T-helper 1 cell (primary cell): ENCODE measurements at places on chromosomes 4 and X.

DNA sequence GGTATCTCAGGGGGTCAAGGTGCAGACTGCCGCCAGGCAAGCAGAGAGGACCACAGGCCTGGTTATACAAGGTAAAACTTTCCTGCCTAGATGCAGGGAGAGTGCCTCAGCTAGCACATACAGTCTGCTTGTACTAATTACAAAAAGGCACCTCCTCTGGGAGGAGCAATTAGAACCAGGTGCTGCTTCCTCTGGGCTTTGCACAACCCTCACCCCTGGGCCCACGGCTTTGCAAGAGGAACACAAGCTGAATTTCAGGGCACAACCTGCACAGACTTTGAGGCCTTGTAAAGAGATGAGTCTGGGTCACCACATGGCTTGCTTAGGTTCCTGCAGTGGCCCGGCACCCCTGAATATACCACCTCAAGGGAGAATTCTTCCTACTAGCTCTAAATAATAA, 9.2 kb upstream of the CITED1 start:
- DNase-seq, result no peak

DNA sequence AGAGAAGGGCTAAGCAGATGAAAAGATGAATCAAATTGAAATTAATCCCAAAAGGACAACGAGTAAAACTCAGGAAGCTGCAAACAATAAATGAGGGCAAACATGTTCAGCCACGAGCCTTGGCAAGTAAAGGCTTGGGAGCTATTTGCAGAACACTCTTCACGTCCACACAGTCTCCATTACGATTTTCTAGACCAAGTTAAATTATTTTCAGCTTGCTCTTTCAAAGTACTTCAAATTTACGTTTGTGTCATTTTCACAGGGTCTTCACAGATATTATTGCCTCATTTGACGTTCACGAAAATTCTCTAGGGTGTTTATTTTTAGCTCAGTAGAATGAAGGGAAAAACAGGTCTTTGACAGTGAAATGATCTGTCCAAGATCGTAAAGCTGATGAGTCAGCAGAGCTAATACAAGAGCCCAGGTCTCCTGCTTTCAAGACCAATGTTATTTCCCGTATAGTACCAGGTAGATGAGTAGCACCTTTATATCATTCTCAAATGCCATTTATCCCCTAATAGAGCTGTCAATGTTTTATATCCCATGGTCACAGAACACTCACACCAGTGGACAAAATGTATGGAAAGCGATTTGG, 20.9 kb downstream of the KLB start:
- DNase-seq, result no peak

DNA sequence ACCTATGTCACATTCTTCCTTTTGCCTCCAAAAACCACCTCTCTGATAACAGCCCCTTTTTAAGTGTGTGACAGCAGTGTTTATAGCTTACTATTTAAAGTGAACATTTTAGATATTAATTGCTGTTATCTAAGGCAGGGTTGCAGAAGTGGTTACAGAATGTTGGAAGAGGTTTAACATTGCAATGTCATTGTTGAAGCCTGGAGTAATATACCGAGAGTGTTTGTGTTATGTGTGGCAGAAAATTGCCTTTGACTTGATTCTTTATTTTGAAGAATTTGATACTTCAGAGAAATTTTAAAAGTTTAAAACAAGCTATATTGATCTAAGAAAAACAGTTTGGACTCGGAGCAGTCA, 37.1 kb downstream of the SMARCAD1 start:
- no peak for DNase-seq

DNA sequence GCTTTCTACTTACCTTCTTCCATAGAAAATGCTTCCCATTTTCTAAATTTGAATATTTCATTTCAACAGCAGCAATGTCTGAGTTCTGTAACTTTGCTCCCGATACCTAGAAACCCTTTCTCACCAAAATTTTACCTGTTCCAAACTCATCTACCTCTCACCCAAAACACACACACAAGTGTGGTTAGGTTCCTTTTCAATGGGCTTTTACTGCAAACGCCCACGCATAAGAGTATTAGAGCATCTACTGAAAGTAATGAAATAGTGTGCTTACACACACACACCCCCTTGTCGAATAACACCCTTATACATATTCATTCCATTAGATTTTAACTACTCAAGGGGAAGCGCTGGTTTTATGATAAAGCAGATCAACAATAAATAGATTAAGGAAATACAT, 610.3 kb upstream of the AADAT start:
- no peak for DNase-seq

- DNase-seq, result no peak
Observed at GRCh38 chrX:9825966-9826365, 39.7 kb downstream of the SHROOM2 start.

DNA sequence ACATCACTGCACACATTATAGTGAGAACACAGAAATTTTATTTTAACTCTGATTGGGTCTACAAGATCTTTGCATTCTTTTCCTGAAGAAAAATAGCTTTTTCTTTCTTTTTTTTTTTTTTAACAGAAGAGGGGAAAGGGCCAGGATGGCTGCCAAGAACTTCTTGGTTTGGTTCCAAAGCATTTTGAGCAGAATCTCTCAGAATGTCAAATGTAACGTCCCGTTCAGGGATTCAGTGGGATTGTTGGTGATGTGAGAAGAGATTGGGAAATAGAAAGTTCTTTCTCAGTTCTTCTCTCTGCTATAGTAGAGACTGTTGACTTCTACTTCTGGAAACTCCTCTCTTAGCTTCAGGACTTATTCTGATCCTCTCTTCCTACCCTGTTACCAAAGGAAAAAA, 70.9 kb upstream of the CBR4 start:
- DNase-seq, result no peak

GRCh38 chrX:265502-265901, 15.7 kb upstream of the PLCXD1 start:
- DNase-seq, result no peak

- no peak for DNase-seq
Observed at GRCh38 chr4:1051472-1051871, 40.0 kb downstream of the FGFRL1 start.

DNA sequence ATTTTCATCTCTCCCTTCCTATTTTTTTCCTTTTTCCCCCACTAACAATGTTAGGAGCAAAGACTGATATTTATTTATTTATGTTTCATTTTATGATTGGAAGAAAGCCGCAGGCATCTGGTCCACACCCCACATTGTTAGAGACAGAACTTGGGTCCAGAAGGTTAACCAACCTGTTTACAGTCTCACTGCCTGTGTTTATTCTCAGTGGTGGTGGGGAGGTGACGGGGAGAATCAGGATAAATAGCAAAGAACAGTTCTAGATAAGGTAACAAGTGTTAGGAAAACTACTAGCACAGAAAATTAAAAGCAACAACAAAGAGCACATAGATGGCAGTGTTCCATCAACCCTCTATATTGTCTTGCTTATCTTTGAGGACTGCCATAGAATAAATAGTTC, 301.7 kb upstream of the DIPK2B start:
- DNase-seq, result no peak

DNA sequence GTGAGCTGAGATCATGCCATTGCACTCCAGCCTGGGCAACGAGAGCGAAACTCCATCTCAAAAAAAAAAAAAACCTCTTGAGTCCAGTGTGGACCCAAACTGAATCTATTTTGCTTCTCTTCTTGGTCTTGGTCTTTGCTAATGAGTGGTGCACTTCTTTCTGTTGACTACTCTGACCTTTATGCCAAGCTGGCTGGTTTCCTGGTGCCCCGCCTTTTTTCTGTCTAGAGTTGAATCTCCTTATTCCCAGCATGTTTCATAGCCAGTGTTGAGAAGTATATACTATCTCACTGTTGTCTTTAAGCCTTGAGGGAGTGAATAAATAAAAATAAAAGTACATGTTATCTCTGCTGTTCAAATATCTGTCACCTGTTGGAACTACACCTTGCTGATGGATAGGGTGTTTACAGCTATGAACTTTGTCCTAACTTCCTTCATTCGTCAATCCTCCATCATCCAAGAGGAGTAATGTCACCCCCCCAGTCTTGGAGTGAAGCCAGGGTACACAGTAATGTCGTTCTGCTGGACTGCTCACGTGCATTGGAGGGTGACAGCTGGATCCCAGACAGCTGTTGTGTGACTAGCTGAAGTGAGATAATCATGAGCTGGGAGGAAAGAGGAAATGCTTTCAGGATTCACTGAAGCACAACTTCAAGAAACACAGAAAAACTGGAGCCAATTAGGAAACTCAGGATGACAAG, 99.3 kb upstream of the PRKG2 start:
- DNase-seq, result no peak

GRCh38 chr4:188697243-188697642, 558.0 kb downstream of the TRIML1 start:
- no peak for DNase-seq

- DNase-seq, result no peak
Observed at GRCh38 chr4:9988933-9989332, 32.4 kb downstream of the SLC2A9 start.

DNA sequence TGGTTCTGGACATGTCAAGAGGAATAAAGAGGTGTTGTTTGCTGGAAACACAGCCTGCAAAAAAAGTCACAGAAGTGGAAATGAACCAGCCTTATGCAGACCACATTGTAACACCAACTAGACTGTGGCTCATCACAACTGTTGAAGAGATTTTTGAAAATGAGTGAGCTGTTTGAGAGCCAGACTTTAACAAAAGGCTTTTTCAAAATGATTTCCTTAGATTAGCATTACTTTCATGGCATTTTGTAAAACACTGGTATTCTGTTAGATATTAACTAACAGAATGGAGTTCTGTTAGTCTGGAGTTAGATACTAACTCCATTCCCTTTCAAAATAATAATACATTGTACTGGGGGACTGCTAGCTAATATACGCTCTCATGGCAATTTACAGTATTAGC, 60.6 kb upstream of the GABRA2 start:
- DNase-seq, result no peak

GRCh38 chr4:83771113-83771705, 235.3 kb downstream of the GPAT3 start:
- DNase-seq, result no peak

- no peak for DNase-seq
Observed at GRCh38 chrX:45557387-45557786, 356.7 kb upstream of the DIPK2B start.

DNA sequence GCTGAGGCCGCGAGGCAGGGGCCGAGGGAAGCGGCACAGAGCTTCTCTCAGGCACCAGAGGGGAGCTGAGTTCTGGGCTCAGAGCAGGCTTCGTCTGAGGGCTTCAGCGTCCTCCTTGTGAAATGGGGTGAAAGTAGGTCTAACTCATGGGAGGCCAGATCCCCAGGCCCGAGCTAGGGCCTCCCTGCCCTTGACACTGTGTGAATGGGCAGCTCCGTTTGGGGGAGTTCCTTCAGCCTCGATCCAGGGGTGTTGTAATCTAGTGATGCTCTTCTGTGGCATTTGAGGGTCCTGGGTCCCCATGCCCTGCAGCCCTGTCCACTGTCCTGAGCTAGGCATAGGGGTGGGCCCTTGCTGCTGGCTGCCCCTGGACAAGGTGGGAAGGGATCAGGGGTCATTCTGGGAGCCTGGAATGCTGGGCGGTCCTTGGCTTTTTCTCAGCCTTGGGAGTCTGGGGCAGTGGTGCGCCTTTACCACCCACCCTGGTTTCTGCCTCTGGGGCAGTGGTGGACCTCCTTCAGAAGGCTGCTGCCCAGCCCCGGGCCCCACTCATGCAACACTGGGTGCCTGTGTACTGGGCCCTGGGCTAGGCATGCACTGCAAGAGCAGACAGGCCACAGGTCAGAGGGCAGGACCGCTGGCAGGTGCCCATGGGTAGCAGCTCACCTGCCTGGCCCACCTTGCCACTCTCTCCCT, 4.1 kb downstream of the SH3BP2 start:
- no peak for DNase-seq

- DNase-seq, result no peak
Observed at GRCh38 chr4:182839256-182839655, 77.9 kb downstream of the DCTD start.
